Activated T-cell treated with anti-CD3 and anti-CD28 coated beads, Interleukin-2, amount 50 U/mL, for 4 hours (primary cell): ENCODE measurements at places on chromosomes 7 and 10.

DNA sequence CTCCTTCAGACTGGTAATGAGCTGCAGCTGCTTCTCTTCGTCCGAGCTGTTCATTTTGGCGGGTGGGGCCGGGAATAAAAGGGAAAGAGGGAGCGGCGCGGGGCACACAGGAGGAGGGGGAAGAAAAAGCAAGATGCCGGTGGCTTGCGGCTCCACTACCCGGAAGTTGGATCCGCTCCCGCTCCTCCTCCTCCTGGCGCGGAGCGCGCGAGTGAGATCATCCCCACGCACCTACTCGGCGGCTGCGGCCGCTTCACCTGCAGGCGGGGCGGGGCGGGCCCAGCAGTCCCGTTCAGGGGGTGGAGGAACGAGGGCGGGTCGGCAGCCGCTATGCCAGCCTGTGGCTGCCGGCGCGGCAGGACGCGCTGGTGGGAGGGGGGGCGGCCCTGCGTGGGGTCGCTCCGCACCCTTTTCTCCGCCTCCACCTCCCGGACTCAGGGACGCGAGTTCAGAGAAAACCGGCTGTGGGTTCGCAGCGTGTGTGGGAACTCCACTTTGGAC lies at the start of gene SHTN1:
TSS of gene SHTN1 (minus strand) at position 162 of the 501 bp plus-strand sequence. CDS start at position 54, 108 bp downstream.
- DNase-seq: peak; percentile 12

DNA sequence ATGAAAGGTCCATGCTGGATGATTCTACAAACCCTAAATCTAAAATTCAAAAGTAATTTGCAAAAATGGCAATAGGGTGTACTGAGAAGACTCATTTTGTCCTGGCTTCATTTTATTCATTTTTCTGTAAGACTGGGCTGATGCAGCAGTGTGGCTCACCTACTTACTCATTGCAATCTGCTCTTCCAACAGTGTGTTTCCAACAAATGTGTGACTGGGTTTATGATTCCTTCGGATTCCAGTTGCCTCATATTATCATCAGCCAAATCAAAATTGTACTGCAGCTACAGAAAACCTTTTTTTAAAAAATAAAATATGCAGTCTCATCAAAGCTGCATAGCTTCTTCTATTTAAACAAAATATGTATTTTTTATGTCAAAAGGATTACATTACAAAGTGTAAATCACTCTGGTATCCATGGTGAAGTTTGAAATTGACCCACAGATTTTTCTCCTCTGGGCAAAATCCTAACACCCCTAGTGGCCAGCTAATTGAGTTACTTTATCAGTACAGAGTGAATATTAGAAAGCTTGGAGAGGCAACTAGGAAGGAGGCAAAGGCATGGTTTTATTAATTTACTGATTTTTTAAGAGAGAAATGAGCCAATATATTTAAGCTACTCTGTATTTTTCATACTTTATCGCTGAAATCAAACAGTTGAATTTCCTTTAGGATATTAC lies 390.3 kb downstream of the MAGI2 start:
- DNase-seq: no peak

DNA sequence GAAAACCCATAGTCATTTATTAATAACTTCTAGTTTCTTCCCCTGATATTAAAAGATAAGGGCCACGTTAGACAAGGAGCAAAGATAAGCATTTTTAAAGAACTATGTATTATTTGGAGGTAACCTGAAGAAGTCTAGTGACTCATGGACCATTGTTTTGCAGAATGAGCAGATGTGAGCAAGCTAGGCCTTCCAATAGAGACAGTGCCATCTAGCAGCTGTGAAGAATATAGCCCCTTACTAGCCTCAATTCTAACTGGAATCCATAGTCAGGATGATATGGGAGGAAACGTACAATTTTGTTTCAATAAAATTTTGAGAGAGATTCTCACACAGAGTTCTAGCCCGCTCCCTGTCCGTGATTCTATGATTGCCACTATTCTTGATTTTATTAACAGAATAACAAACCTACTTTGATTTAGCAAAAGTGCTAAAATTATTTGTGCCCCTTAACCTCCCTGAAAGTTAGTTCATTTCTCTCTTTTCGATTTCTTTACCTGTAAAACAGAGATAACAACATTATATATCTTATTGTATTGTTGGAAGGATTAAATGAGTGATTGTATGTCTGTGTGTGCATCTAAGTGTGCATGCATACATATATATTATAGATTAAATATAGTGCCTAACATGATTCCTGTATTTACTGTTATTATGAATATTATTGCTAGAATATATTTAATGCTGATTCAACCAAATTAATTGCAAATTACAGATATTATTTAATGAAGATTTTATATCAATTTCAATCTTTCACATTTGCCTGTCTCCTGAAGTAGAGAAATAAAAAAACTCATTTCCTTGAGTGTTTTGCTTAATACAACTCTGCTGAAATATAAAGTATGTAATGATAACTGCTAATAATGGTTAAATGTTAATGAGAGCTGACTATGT lies 22.7 kb downstream of the FAM237B start:
- no peak for DNase-seq

DNA sequence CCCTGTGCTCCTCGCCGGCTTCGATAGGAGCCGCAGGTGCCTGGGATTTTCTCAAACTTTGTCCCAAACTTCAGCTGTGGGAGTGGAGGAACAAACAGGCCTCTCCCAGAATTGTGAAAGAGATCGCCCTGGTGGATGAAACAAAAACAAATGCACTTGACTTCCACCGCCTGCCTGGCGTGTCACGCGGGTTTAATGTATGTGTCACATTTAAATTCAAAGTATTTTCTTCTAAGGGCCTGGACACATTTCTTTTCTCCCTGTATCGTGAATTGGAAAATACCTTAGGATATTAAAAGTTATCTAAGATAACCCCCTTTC lies 694 bp upstream of the WASL start:
- DNase-seq: peak; percentile 15

DNA sequence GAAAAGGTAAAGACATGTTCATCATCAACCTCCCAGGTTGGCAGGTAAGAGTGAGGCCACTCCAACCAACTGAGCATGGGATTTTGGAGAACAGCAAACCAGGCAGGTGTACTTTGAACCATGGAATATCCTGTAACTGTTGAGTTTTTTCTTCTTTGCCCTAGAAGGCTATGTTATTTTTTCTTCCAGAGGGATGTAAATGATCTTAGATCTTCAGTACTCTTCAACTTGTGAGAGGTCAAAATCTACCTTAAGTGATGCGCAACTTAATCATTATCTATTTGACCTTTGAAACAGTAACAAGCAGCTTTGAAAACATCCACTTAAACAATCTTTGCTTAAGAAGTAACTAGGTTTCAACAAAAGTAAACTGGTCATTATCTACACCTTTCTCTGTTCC lies at the start of gene CUBN:
TSS of gene CUBN (minus strand) at position 71 of the 400 bp plus-strand sequence. CDS start at position 25, 46 bp downstream.
- no peak for DNase-seq

DNA sequence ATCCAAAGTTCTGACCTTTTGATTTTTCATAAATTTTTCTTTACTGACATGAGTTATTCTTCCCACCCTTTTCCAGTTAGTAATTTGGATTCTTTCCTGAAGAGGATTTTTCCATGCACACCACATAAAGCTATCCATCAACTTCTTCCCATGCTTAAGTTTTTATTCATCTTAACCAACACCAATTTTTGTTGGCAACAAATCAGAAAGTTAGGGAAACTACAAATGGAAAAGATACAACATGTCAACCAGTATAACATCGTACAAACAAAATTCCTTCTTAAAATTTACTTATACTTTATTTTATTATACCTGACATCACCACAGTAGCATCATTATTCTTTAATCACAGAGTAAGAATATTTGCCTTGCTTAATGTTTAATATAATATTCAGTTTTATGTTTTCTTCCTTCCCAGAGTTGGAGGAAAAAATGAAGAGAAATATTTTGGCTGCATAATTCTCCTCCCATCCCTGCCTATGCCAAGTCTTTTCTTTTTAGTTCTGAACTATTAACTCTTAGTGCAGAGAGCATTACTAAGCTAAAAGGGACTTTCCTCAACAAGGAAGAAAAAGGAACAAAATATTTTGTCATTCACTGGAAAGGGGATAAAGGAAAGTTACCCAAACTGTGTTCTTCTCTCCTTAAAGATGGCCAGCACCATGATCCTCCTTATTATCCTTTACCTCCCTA lies 67.5 kb upstream of the MEOX2 start:
- no peak for DNase-seq

DNA sequence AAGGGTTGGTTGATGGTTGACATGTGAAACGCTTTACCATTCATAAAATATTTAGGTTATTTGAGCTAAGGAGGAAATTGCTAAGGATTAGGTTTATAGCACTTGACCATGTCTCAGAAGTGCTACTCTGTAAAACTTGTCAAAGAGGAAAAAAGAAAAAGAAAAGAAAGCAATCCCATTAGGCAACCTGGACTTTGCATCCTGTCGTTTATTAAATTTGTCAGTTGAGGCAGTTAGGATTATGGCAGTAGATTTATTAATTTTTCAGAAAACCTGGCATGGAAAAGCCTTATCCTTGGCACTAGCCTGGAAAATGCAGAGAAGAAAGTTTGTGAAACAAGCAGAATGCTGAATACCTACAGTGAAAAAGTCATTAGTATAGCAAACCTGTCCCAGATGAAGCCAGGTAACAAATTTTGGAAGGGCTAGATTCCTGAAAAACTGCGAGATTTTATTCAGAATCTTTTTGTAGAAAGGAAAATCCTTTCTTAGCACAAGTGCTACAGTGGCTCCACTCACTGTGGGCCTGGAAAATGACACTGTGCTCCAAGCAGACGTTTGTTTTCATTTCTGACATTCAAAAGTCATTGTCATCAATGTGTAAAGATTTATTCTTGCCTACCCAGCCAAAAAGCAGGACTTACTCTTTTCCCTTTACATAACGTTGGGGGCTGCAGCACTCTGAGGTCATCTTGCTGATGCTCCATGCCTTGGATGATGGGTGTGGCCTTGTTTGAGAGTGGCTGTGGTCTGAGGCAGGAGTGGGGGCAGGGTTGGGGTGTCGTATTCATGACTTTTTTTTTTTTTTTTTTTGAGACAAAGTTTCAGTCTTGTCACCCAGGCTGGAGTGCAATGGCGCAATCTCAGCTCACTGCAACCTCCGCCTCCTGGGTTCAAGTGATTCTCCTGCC lies 664.9 kb downstream of the SUGCT start:
- no peak for DNase-seq

GRCh38 chr10:71257319-71257997 lies 45.1 kb downstream of the UNC5B start:
- DNase-seq: no peak

DNA sequence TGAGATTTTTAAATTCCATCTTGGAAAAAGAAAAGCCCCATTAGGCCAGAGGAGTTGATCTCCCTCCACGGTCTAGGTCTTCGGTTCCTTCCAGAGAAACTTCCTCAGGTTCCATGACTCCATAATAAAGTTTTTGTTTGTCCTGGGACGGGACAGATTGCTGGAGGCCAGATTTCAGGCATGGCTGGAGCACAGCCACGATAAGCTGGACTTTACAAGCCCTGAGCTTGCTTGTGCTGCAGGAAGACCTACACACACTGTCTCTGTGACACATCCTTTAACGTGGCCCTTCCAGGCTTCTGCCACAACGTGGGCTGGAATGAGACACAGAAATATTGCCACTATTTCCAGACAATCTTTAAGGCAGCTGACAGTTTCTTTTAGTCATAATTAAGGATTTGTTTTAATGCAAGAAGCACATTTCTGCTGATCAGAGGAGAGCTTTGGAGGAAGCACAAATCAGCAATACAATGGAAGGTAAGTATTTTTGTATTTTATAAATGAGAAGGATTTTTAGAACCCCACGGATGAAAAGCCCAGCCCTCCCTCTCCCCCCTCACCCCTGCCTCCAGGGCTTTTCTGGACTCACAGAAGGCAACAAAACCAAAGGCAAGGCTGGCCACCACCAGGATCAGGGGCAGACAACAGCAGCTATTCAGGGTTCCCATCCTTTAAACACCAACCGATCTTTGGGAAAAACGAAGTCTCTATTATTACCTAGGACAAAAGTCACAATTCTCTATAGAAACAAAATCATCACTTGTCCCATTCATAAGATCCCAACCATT lies 6.5 kb downstream of the CTBP2 start:
- no peak for DNase-seq

GRCh38 chr7:22093001-22093400 lies 147.3 kb upstream of the CDCA7L start:
- DNase-seq: no peak

- DNase-seq: no peak
Observed at GRCh38 chr7:47032536-47032908, 549.4 kb downstream of the TNS3 start.

GRCh38 chr10:67804395-67804678 lies 33.7 kb downstream of the DNAJC12 start:
- DNase-seq: no peak

GRCh38 chr10:126684171-126684745 lies 13.8 kb upstream of the C10orf90 start:
- DNase-seq: no peak

DNA sequence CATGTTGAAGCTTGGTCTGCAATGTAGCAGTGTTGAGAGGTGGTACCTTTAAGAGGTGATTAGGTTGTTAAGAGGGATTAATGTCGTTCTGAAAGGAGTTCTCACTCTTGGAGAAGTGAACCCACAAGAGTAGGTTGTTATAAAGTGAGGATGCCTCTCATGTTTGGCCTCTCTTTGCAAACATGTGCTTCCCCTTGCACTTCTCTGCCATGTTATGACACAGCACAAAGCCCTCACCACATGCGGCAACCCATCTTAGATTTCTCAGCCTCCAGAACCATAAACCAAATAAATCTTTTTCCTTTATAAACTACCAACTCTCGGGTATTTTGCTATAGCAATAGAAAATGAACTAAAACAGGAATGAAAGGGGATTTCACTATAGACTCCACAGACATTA lies 66.3 kb downstream of the KMT2C start:
- DNase-seq: no peak

- no peak for DNase-seq
Observed at GRCh38 chr7:55235115-55235514, 130.0 kb upstream of the LANCL2 start.

DNA sequence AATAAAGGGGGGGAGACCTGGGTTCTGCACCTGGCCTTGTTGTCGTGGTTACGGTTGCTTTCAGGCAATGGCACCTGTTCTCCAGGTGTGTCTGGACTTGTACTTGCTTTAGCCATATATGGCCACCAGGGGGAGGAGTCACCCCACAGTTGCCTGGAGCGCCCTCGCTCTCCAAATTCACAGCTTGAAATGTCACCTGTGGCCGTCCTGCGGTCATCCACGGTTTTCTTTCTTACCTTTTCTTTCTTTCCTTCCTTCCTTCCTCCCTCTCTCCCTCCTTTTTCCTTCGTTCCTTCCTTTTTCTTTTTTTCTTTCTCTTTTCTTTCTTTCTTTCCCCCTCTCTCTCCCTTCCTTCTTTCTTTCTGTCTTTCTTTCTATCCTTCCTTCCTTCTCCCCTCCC lies 157.2 kb upstream of the ZNF92 start:
- DNase-seq: peak; percentile 50

- DNase-seq: no peak
Observed at GRCh38 chr10:69498711-69499471, 47.6 kb downstream of the TSPAN15 start.
